ENCODE measurements at places on chromosomes 3 and 15.

DNA sequence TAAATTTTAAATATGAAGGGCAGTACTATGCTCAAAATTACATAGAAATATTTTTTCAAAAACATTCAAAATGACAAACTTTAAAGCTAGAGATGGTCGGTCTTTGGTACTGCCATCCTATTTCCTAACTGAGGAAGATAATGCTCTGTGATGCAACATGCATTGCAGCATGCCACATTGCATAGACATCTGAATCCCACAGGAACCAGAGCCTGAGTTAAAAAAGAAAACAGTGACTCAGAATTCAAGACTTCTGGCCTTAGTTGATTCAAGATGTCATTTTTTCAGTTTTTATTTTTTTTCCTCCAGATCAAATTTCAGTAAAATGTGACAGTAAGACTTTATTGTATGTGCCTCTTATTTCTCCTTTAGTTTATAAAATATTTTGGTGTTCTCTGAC is 33.1 kb downstream of the TP63 start:
- DNase-seq = no peak

DNA sequence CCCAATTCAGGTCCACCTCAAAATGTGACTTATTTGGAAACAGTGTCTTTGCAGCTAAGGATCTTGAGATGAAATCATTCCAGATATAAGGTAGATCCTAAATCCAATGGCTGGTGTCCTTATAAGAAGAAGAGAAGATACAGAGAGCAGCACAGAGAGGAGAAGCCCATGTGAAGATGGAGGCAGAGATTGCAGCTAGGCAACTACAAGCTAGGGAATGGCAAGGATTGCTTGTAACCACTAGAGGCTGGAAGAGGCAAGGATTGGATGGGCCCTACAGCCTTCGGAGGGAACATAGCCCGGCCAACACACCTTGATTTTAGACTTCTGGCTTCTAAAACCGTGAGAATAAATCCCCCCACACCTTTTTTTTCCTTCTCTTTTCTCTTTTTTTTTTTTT is 38.5 kb downstream of the SYN2 start:
- DNase-seq = no peak

DNA sequence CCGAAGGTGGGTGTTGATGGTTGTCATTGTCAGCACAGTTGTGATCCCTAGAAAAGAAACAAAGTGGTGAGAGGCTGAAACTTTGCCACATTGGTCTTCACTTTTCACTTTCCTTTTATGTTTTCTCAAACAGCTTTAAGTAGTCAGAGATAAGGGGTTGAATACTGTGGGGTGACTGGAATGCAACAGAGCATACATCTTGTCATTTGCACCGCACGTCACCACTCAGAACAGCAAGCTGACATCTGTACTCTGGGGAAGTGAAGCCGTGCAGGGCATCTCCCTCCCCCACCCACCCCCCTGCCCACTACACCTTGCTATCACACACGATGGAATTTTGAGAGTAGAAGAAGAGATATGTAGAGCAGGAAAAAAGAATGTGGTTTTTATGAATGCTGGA is 211.7 kb downstream of the GABRB3 start:
- DNase-seq = no peak

DNA sequence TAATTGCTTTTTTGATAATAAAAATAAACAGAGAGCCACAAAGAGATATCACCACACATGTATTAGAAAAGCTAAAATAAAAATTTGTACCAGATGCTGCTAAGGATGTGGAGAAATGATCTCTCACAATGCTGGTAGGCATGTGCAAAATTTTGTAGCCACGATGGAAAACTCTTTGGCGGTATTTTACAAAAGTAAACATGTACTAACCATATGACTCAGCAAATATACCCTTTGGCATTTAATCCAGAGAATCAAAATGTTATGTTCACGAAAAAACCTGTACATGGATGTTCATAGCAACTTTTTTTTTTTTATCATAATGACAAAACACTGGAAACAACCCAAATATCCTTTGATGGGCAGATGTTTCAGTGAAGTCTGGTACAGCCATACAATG is 261.2 kb downstream of the LPP start:
- no peak for DNase-seq

- DNase-seq = no peak
These were observed 21.8 kb downstream of the P2RY12 start for GRCh38 chr3:151362751-151363174.

GRCh38 chr3:72153477-72154314 is 368.7 kb upstream of the PROK2 start:
- DNase-seq = no peak

Data from iPS DF 6.9 (cell line).